ENCODE measurements at places on chromosomes 2 and 18.

GRCh38 chr2:72263776-72264060 lies 116.1 kb upstream of the CYP26B1 start:
- no peak for DNase-seq

GRCh38 chr2:172725746-172726145 lies 9.9 kb upstream of the RAPGEF4 start:
- DNase-seq, result no peak

DNA sequence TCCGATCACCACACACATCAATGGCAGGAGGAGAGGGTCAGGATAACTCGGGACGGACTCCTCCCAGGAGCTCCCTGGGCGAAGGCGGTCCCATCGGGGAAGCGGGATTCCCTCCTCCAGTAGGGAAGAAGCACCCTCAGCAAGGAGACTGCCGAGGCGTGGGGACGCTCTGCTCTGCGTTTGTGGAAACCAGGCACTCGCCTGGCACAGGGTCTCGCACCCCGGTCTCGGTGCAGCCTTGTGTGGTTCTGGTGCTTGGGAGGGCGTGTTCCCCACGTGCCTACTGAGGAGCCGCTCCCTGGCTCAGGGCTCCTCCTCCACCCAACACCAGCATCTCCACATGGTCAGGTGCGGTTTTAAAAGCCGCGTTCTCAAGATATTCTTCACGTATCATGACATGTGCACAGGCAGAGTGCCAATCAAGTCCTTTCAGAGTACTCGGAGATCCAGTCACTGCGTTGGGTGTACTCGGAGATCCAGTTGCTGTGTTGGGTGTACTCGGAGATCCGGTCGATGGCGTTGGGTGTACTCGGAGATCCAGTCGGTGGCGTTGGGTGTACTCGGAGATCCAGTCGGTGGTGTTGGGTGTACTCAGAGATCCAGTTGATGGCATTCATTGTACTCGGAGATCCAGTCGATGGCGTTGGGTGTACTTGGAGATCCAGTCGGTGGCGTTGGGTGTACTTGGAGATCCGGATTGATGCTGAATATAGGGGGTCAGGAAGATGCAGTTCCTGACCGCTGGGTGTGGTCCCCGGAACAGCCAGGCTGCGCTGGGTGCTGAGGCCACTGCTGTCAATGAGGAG lies 117.5 kb downstream of the RTP5 start:
- DNase-seq, result no peak

DNA sequence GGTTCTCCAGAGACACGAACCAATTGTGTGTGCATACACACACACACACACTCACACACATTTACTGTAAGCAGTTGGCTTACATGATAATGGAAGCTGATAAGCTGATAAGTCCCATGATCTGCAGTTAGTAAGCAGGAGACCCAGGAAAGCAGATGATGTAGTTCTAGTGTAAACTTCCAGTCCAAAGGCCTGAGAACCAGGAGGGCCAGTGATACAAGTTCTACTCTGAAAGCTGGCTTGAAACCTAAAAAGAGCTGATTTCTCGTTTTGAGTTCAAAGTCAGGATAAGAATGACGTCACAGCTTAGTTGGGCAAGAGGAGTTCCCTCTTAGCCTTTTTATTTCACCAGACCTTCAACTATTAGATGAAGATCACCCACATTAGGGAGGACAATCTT lies 558.8 kb upstream of the PIK3C3 start:
- no peak for DNase-seq

GRCh38 chr2:168751104-168751740 lies 51.2 kb upstream of the NOSTRIN start:
- DNase-seq, result no peak

DNA sequence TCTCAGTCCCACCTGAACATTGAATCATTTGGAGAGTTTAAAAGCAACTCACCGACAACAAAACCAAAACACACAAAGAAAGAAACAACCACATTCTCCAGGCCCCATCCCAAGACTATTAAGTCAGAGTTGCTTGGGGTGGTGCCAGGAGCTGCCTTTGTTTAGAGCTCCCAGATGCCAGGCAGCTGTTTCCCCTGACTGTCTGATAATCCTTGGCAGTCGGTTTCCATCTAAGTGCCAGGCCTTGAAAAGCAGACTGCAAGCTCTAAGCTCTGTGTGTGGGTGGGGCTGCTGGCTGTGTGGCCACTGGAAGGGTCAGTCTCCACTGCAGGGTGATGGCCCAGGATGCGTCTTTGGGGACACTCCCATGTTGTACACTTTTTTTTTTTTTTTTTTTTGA lies 255.3 kb upstream of the AGAP1 start:
- no peak for DNase-seq

DNA sequence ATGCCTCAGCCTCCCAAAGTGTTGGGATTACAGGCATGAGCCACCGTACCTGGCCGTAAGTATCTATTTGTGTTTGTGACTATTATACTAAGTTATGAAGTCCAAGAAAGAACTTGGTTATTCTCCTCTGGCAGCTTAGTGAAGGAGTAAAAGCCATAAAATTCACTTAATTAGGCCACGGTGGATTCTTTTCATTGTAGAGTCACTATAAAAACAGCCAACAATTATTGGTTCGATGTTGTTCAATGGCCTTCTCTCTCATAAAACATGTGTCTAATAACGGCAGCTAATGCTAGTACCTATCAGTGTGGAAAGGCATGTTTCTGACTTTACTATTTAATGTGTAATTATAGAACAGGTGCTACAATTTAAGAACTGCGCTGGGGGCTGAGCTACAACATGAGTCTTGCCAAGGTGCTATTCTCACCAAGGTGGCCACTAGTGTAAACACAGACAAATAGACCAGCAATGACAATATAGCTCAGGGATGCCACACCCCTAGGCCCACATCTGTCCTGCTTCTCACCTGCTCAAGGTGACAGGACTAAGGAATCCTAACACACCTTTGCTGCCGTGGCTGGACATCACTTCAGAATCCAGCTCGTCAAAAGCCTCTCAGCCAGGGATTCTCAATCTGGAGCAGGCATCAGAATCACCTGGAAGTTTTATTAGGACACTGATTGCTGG lies 17.2 kb downstream of the ATP8B1 start:
- no peak for DNase-seq

GRCh38 chr2:28619213-28620196 lies 123.6 kb downstream of the PLB1 start:
- DNase-seq, result no peak

- DNase-seq, result no peak
These were observed 19.2 kb upstream of the PKDCC start for GRCh38 chr2:42028571-42029148.

DNA sequence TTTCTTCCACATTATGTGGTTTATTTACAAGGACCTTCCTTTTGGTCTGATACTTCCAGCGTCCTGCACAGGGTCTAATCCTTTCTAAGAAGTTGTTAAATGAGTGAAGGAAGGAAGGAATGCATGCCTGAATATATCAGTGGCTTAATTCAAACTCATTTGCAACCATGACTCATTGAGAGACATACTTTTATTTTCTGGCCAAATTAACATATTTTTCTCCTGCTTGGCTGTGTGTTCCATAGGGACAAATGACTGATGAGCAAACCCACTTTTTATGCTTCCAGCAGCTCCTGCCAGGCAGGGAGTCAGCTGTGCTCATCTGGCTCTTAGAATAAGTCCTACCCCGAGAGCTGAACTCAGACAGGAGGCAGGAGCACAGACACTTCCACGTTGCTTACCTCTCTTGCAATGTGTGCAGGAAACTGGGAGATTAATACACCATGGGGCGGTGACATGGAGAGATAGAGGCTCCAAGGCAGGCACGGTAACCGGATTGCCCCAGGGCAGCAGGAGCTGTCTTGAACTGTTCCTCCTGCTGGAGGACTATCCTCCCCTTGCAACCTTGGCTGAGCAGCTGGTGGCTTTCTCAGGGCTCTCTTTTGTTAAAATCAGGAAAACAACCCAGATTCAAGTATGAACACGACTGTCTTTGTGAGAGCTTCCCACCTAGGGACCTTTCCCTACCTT lies 667.5 kb upstream of the HS6ST1 start:
- no peak for DNase-seq

DNA sequence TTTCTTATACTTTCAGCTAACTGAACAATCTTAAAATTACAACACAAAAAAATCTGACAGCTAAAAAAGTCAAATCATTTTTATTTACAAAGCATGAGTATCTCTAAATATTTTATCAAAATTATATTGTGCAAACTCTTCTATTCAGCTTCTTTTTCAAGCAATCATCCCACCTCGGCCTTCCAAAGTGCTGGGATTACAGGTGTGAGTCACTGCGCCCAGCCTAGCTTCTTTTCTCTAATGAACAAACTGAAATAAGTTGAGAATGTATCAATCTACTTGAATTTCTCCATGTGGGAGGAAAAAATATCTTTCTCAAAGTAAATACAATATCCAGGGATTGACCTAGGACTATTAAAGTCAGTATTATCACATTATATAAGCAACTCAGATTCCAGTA lies 14.9 kb downstream of the NDUFS1 start:
- DNase-seq, result no peak

- no peak for DNase-seq
These were observed 33.7 kb upstream of the LBH start for GRCh38 chr2:30197570-30198192.

DNA sequence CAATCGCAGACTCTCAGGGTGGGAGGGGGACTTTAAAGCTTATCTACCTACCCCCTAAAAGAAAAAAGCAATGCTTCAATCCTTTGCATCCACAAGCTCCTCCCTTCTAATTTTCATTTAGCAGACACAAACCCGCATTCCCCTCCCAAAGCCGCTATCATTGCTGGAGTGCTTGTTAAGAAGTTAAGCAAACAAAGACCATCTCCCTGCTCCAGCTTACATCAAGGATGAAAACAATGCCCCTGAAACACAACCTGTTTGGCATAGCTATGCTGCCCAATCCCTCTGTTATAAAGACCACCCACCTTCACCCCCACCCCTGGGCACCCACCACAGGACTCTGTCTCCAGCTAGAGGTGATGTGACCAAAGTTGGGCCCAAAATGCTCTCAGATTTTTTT lies 33.0 kb downstream of the REEP1 start:
- DNase-seq, result no peak

DNA sequence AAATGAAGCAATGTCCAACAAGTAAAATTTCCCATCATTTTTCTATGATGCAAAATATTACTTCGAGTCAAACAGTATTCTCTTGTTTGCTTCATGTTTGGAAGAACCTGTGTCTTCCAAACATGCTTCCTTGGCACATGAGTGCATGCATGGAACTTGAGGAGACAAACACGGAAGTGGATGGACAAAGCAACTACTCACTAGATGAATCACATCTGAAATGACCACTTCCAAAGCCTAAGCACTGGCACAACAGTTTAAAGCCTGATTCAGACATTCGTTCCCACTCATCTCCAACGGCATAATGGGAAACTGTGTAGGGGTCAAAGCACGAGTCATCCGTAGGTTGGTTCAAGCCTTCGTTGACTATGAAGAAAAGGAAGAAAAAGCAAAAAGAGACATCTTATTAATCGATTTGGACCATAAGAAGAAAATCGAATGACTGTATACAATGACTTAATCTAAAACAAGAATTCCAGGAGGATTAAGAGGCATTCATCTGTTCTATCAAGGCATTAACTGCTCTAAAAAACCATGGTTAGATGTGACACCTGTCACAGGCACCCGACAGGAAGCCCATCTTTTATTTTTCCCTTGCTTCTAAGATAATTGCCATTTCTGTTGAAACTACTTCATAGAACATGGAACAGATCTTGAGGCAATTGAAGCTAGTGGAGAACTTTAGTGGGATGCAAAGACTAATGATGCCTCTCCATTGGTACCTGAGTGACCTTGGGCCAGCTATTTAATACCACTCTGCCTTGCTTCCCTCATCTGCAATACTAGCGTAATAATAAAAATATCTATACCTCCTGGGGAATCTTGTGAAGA lies 56.0 kb downstream of the ATIC start:
- no peak for DNase-seq

GRCh38 chr2:152410165-152410597 lies 75.2 kb downstream of the FMNL2 start:
- DNase-seq, result no peak

GRCh38 chr2:54289917-54290316 lies 33.9 kb upstream of the TSPYL6 start:
- no peak for DNase-seq

DNA sequence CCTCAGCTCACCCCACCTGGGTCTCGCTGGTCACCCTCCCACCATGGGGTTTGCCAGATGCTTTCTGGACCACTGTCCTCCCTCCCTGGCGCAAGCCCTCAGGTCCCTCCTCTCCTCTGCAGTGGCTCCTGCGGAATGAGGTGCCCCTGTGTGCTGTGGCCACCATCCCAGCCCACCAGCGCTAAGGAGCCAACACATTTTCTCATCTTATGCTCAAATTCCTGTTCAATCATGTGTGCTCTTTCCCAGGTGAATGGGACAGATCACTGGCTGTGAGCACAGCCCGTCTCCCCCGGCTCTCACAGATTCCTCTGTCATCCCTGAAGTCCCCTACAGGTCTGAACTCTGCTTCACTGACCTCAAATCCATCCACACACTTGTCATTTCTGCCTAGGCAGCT lies 15.2 kb upstream of the CCDC74B start:
- no peak for DNase-seq

GRCh38 chr2:24546669-24547068 lies 55.6 kb downstream of the NCOA1 start:
- DNase-seq, result no peak

DNA sequence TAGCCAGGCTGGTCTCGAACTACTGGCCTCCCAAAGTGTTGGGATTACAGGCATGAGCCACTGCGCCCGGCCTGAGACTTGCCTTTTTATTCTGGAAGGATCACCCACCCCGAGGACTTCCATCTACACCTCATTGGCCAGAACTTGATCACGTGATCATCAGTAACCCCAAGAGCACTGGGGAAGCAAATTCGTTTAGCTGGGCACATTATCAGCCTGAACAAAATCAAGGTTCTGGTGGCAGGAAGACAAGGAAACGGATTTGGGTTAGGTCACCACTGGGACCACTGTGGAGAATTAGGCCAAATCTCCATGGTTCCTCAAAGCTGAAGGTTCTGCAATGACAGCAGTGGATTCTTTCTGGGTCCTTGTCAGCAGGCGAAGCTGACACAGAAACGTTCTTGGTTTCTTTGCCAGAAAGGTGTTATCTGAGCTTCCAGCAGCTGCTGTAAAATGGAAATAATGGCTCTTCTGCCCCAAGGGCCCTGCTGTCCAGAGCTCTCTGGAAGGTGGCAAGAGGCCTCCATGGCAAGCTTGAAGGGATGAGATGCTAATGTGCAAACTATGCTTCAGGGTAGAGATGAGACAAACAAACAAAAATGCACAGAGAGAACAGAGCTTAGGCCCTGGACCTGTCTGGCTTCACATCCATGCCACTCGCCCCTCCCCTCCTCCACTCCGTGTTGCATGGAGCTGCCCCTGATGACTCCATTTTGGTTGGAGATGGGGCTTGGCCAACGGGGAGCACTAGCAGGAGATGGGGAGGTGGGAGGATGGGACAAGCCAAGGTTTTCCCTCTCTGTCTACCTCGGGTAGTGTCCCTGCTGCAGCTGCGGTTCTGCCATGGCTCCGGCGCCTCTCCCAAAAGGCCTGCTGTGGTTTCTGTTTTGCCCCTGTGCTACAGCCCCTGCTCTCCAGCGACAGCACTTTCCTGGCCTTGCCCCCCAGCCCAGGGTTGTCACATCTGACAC lies 28.4 kb downstream of the TMEM177 start:
- no peak for DNase-seq

GRCh38 chr18:21064347-21064746 lies 47.3 kb downstream of the ROCK1 start:
- no peak for DNase-seq

GRCh38 chr18:10032331-10033015 lies 118.7 kb downstream of the VAPA start:
- no peak for DNase-seq

Measured in stimulated activated CD4-positive, alpha-beta T cell treated with anti-CD3 and anti-CD28 coated beads, Interleukin-1b, Interleukin-23, amount 100 ng/mL, for 24 hours (primary cell).